Type B pancreatic cell (in vitro differentiated cells): ENCODE measurements at places on chromosomes 2 and 18. TPM values are rescaled to one million over a fixed set of nuclear protein-coding genes. Genes with fewer than 3 reads are reported as not detected.

DNA sequence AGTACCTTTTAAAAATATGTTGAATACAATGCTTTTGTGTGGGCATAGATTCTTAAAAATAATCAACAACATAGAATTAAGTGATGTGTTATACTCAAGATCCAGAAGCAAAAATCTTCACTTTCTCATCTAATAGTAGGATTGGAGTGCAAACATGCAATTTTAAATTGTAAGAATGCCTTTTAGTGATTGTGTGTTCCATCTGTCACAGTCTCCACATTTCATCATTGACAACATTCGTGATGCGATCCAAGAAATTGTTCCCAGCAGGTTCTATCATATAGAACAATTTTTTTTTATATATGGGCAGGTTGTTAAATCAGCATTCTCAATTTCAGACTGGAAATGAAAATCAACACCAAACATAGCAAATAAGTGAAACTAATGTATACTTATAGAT, 1671.8 kb upstream of the SLC39A10 start:
- no peaks in the 10 kb centered on the region for H3K4me1 ChIP-seq
- H3K36me3 ChIP-seq = no peaks in the 10 kb centered on the region
- H3K27me3 ChIP-seq = no peaks in the 10 kb centered on the region
- H3K27ac ChIP-seq = no peak overlapping the region

DNA sequence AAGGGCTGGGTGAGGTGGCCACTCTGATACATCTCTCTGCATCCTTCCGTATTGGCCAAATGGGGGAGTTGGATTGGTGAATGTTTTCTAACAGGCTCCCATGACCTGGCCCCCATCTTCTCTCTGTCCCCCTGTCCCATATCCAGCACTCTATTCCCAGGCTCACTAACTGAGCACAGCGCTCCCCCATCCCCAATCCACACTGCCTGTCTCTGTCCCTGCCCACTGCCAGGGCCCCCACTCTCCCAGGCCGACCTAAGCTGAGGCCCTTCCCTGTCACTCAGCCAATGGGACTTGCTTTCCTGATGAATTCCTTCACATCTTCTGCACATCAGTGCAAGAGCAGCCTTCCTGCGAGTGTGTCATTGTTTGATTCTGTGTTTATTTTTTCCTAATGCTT, 216.8 kb upstream of the MYT1L start:
- H3K4me1 ChIP-seq = peaks cover 8% of the 10 kb centered on the region
- no peak for DNase-seq
- no peak overlapping the region for H3K4me3 ChIP-seq
- H3K36me3 ChIP-seq = no peaks in the 10 kb centered on the region
- peaks cover 8% of the 10 kb centered on the region for H3K27me3 ChIP-seq
- no peak overlapping the region for H3K27ac ChIP-seq

- H3K36me3 ChIP-seq = no peaks in the 10 kb centered on the region
- no peak overlapping the region for H3K27ac ChIP-seq
- no peak overlapping the region for H3K4me3 ChIP-seq
- H3K27me3 ChIP-seq = peaks cover 5% of the 10 kb centered on the region
- DNase-seq = no peak
Measured at GRCh38 chr2:56292951-56293350, 109.2 kb downstream of the CCDC85A start.

DNA sequence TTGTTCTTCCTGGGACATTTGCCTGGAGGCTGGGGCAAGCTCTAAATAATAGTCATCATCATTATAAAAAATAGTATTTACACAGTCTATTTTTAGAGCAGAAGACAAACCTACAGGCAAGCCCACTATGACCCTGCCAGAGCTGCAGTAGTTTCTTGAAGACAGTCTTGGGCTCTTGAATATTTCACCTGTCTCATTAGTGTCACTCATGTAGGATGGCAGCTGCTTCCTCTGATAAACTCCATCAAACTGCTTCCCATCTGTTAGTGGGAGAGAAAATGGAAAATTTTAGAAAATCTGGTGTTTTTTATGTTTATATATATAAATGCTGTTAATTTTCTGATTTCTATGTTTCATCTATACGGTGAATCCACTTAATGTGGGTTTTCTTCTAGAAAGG, 8.5 kb upstream of the CYRIA start:
- no peak for DNase-seq
- H3K4me3 ChIP-seq = no peak overlapping the region
- no peak overlapping the region for H3K27ac ChIP-seq
- peaks cover 8% of the 10 kb centered on the region for H3K4me1 ChIP-seq
- peaks cover 3% of the 10 kb centered on the region for H3K27me3 ChIP-seq

The OR6B2 gene
- total RNA-seq = not detected in 2 replicates

The PCARE gene
- total RNA-seq = not detected in 2 replicates
